Globus pallidus (tissue), 1 donor: ENCODE measurements at places on chromosomes 5 and 9.

GRCh38 chr5:116759860-116760640 is 185.4 kb upstream of the SEMA6A start:
- DNase-seq: no peak

DNA sequence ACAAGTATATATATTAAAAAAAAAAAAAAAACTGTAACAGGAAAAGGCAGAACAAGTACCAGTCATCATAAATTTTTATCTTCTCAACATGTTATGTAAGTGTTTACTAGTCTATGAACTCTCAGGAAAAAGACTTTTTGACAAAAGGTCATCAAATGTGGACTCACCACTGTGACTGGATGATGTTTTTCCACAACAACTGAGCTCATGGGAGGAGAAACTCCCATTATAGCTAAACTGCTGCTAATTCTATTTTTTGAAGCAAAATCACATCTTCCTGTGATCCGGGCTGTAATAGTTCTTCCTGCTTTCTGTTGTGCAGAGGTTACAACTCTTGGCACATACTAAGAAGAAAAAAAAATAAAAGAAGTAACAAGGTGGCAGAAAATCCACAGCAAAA is 39.6 kb downstream of the POC5 start:
- no peak for DNase-seq

GRCh38 chr5:34603378-34603777 is 52.8 kb upstream of the RAI14 start:
- DNase-seq: no peak

DNA sequence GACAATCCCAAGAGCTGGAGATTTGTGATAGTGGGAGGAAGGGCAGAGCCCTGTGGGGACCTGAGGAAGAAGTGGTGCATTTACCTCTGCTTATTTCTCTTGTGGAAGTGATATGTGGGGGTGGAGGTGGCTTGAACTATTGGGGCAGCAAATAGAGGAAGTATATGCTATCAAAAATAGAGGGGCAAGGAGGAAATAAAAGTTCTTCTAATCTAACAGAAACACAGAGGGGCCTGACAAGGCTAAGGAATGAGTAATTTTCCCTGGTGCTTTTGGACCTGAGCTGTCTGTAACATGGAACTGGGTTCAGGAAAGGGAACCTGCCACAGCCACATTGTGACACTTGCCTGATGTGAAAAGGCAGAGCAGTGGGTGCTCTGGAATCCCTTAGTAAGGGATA is 378.6 kb upstream of the KLF4 start:
- no peak for DNase-seq

- DNase-seq: no peak
Observed at GRCh38 chr9:7452378-7452777, 347.2 kb downstream of the DMAC1 start.

- no peak for DNase-seq
Observed at GRCh38 chr9:34715639-34716215, 5.8 kb upstream of the CCL21 start.

DNA sequence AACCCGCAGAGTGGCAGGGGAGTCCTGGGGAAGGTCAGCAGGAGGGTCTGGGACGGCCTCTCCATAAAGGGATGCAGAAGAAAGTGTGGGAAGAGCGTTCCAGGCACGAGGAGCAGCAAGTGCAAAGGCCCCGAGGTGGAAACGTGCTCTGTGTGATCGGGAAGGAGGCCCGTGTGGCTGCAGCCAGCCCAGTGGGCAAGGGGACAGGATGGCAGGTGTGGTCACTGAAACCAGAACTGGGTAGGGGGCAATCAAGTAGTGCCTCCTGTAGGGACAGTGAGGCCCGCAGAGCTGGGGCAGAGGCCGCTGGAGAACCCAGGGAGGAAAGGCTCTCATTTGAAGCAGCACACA is 16.3 kb upstream of the LAMC3 start:
- no peak for DNase-seq

DNA sequence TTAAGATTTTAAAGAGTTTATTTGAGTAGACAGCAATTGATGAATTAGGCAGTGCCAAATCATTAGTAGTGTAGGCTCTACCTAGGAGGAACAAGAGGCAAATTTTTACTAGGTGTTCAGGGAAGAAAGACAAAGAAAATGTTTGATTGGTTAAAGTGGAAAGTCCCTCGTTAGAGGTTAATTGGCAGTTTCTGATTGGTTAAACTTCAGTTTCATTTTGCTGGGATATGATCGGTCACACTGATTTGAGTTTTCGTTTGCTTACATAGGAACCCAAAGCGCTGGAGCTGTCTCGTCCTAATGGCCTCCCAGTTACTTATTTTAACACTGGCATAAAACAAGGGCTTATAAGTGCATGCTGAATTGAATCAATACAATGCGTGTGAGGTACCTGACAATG is 15.1 kb downstream of the DMAC1 start:
- no peak for DNase-seq

GRCh38 chr9:76761448-76761847 is 2.8 kb upstream of the PCA3 start:
- DNase-seq: peak; percentile 22

DNA sequence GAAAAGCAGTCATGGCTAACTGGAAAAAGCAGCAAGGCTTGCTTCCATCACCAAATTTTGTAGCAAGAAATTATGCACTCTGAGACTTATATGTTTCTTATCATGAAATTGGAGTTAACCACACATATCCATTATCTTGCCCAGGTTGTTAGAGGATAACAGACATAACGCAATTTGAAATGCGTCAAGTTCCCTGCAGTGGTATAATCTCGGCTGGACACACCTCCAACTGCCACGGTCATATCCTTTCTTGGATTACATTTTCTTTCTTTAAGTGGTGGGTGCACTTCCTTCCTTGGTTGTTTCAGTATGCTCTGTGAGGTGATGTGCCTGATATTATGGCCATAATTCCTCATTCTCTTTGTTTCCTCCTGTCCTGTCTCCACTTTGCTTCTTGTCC is 695.0 kb upstream of the DMAC1 start:
- no peak for DNase-seq
